ENCODE measurements at places on chromosomes 1 and 21. TPM values are rescaled to one million over a fixed set of nuclear protein-coding genes. Genes with fewer than 3 reads are reported as not detected.

GRCh38 chr1:21870611-21871010 lies 58.5 kb downstream of the LDLRAD2 start:
- H3K27ac ChIP-seq = no peak overlapping the region
- DNase-seq = no peak
- H3K27me3 ChIP-seq = no peaks in the 10 kb centered on the region
- H3K4me3 ChIP-seq = no peak overlapping the region
- H3K36me3 ChIP-seq = peaks cover 7% of the 10 kb centered on the region
- H3K4me1 ChIP-seq = peaks cover 7% of the 10 kb centered on the region

Gene ATP1A2
- total RNA-seq = 541 TPM

Gene KLF17
- not detected for total RNA-seq

DNA sequence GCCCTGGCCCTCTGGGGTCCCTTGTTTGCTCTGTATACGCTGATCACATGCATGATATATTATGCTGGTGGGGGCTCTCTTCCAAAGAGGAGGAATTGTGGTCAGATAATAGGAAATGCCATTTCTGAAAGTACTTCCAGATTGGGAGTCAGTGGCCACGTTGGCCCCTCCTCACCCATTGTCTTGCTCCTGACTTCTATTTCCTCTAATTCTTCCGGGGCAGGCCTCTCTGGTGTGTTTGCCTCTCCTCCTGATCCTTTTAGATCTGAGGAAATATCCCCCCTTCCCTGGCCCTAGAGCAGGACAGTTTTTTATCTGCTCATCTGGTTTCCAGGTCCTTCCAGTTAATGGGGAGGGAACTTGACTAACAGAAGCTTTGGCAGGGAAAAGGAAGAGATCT lies 2.9 kb downstream of the VANGL2 start:
- H3K27me3 ChIP-seq = no peaks in the 10 kb centered on the region
- H3K27ac ChIP-seq = no peak overlapping the region
- no peaks in the 10 kb centered on the region for H3K36me3 ChIP-seq
- H3K4me3 ChIP-seq = no peak overlapping the region
- no peak for DNase-seq

DNA sequence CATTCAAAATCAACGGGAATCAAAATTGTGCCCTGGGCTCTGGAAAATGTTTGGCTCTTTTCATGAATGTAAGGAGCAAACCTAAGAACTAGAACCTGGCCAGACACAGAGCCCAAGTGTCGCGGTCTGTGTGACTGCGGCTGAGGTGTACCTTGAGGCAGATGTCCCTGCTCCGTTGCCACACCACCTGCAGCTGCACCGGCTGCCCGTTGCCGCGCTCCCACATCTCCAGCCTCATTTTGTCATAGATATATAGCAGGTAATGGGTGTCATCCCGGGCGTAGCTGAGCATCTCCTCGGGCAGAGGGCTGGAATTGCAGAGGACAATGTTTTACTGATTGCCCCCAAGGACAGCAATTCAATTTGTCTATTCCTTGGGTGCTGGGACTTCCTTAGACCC lies 18.7 kb downstream of the EXOSC10 start:
- H3K4me3 ChIP-seq = no peak overlapping the region
- H3K36me3 ChIP-seq = peaks cover 78% of the 10 kb centered on the region
- no peak overlapping the region for H3K27ac ChIP-seq
- no peaks in the 10 kb centered on the region for H3K4me1 ChIP-seq
- peak; percentile 28 for DNase-seq
- H3K27me3 ChIP-seq = no peaks in the 10 kb centered on the region

DNA sequence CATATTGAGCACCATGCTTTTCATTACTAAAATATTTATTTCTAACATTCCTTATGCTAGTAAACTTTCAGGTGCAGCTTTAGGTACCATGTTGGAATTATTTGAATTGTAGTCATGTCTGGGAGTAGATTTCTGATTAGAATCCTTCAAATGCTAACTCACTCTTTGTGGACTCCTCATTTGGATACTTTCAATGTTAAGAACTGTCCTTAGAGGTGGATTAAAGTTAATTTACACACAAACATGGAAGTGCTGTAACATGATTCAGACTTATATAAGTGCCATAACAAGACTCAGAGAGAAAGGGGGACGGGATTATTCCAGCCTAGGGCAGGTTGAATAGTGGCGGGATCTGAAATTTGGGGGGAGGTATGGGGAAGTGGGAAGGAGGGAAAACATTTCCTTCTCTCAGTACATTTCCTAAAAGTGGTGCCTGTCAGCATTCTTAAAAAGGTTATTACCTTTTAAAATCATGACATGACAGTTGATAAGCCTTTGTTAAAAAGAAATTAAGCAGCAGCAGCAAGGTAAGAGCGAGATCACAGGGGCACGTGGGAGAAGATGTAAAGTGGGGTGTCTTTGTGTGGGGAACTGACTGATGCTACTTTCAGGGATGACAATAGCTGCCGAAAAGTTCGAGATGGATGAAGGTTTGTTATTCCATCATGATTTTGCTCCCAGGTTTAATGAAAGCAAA lies 44.4 kb downstream of the HHAT start:
- no peak for DNase-seq
- H3K4me3 ChIP-seq = no peak overlapping the region
- H3K27me3 ChIP-seq = no peaks in the 10 kb centered on the region
- no peaks in the 10 kb centered on the region for H3K36me3 ChIP-seq
- no peaks in the 10 kb centered on the region for H3K4me1 ChIP-seq

GRCh38 chr21:45328198-45329091 lies 40.8 kb upstream of the POFUT2 start:
- DNase-seq = peak; percentile 40
- H3K4me1 ChIP-seq = no peaks in the 10 kb centered on the region
- H3K4me3 ChIP-seq = no peak overlapping the region
